Amniotic epithelial cell (primary cell): ENCODE measurements at places on chromosomes 16 and 17.

- no peak for DNase-seq
These were observed 49.0 kb upstream of the ENDOV start for GRCh38 chr17:80365983-80366382.

- no peak for DNase-seq
These were observed 10.1 kb downstream of the CTRB2 start for GRCh38 chr16:75196836-75197235.

DNA sequence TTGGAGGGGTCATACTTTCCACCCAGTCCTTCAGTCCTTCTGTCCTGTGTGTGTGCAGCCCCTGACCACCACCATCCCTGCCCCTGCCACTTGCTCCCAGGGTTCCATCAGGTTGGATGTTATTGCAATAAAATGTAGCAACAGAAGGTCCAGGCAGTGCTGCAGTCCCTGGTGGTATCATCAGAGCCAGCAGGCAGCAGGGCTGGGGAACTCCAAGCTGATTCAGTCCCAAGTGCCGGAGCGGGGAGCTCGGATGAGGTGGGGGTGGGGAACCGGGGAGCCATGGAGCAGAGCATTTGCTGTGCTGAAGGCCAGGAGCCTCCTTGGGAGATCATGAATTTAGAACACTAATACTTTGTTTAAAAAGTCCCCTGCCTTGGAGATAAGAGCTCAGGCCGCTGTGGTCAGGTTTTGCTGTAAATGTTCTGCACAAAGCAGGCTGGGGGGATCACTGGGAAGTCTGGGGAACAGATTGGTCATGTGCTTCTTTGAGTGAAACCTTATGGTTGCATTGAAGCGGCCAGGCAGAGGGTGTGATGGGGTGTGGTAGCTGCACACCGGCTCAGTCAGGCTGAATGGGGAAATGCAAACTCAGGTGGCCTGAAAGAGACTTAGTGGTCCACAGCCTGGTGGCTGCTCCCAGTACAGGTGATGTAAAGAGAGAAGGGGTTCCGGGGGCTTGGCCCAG is 225.9 kb downstream of the SEC14L1 start:
- DNase-seq: peak; percentile 82

- DNase-seq: peak; percentile 27
These were observed 10.9 kb downstream of the ARHGEF15 start for GRCh38 chr17:8320990-8321389.

DNA sequence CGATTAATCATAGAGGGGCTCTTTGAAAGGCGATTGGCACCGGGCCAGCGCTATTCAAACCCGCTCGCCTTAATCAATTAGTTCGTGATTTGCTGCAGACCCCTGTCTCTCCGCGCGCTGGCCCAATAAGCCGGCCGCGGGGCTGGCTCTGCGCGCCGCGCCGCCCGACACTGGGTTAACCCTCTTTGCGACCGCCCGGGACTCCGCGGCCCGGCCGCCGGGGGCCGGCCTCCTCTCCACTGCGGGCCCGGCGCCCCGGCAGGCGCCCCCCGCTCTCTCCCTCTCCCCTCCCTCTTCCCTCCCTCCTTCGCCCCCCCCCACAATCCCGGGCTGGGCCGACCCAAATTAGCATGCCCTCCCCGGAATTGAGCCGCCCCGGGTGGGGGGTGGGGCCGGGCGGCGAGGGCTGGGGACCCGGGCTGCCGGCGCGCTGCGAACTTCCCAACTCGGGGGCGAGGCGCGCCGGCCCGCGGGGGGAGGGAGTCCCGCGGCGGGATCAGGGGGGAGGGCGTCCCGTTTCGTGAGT is 428 bp upstream of the SALL1 start:
- DNase-seq: no peak

- peak; percentile 68 for DNase-seq
These were observed 22.8 kb upstream of the PVALEF start for GRCh38 chr17:81142301-81143199.
